Amniotic stem cell (primary cell): ENCODE measurements at places on chromosomes 7 and 10.
A peak's percentile ranks its signal among the peaks of the same experiment; 100 is the strongest.

DNA sequence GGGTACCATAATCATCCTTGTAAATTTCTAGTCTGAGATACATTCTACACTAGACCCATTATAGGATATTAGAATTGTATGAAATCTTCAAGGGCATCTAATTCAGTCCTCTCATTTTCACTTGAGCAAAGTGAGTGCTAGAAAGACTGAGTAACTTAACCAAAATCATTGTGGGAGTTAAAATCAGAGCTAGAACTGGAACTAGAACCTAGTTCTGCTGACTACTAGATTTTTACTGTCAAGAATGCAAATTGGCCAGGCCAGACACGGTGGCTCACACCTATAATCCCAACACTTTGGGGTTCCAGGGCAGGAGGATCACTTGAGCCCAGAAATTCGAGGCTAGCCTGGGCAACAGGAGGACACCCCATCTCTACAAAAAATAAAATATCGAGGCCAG, 53.9 kb downstream of the ADD3 start:
- DNase-seq, result no peak

GRCh38 chr10:77189075-77189474, 448.5 kb downstream of the KCNMA1 start:
- no peak for DNase-seq

DNA sequence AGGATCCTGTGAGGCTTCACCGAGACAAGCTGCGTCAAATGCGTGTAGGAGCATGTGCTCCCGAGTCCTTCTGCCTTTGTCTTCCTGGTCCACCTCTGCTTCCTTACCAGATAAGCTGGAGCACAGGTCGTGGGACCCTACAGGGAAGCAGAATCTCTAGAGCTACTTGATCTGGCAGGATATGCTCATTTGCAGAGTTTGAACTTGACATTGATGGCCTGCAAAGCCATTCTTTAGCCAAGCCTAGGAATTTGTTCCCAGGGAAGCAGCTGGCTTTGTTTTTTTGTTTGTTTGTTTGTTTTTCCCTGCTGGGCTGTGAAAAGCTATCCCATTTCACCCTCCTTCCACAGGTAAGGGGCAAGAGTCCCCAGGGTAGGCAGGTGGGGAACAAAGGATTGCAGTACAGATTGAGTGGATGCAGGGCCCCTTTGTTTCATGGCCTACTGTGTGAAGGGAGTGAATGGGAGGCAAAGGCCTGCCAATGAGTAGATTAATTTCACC, 200.0 kb upstream of the BMPER start:
- no peak for DNase-seq

DNA sequence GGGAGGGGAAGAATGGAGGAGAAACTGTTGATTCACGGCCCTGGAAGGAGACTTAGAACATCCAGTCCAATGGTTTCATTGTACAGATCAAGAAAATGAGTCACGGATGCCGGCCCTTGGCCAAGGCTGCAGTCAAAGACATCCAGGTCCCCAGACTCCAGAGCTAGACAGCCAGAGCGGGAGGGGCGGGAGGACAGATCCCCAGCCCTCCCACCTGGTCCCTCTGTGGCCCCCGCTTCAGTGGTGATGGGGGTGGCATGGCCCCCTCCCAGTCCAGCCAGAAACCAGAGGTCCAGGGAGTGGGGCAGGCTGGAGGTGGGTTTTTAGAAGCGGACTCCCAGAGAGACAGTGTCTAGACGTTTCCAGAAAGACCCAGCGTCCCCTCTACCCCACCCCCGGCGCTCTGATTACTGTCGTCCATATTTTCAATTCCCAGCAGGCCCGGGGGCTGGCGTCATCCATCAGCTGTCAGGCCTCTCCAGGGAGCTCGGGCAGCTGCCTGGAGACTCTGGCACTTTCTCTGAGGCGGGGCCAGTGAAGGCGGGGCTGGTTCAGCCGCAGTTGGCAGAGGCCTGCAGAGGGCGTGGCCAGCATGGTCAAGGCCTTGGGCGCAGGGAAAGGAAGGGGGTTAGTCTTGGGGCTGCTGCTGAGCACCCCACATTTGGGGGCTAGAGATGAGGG, 8.0 kb upstream of the HSPB1 start:
- DNase-seq, result peak; percentile 87

- DNase-seq, result no peak
Observed at GRCh38 chr7:68828575-68828974, 769.7 kb upstream of the AUTS2 start.

DNA sequence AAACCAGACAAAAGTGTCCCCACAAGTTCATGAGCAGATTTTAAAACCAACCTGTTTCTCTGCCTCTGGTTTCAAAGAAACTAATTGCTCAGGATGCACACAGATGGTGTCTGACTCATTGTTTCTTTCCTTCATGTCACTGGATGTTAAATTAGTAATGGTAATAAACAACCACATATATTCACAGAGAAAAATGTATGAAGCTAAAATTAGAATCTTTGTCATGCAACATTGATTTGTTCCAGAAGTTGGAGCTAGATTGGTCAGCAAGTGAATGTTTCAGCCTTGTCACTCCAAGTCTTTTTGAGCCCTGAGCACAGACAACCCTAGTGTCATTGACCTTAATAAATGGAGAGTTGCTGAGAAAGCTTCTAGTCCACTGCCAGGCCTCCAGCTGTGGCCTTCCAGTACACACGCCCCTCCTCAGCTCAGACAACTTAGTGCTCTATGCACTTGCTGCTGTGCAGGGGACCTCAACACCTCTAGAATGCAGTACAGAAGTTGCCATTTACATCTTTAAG, 175.9 kb downstream of the CCDC71L start:
- DNase-seq, result peak; percentile 26

DNA sequence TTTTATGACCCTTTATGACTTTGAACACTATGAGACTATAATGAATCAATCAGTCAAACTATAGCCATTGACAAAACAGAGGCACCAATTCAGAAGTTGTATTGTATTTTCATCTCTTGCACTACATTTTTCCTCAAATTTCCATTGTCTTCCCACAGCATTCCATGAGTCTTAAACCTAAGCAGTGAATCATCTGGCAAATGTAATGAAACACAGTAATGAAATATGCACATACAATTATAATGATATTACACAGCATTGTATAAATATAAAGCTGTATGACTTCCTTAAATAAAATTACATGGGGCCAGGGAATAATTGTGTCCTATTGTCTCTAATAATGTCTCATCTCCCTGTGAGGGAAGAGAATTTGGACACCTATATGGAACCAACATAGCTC, 45.0 kb downstream of the VWDE start:
- no peak for DNase-seq

DNA sequence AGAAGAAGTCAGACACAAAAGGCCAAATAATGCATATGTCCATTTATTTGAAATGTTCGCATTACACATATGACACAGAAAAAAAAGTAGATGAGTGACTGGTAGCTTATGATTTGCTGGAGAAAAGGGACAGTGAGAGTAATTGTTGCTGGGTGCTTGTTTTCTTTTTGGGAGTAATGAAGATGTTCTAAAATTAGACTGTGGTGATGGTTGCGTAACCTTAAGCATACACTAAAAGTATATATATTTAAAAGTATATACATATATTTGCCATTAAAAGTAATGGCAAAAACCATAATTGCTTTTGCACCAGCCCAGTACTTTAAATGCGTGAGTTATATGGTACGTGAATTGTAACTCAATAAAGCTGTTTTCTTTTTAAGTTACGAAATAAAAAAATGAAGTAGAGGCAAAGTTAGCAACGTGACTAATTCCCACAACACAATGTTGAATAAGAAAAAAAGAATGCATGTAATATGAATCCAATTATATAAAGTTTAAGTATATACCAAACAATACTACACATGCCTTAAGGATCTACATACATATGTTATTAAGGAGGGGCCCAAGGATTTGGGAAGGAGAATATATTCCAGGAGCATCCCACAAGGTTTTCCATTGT, 360.4 kb upstream of the CELF2 start:
- DNase-seq, result no peak

DNA sequence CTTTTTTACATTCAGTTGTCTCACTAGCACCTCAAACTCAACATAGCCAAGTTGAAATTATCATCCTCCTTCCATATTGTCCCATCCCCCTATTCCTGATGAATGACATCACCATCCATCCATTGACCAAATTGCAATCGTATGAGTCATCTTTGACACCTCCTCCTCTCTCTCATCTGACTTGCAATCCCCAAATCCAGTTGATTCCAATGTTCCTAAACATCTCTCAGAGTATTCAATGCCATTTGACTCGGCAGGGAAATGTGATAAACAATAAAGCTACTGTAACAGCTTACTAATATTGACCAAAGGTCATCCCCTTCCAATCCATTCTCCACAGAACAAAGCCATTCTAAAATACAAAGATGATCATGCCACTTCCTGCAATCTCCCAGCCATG, 1047.8 kb downstream of the NRG3 start:
- DNase-seq, result no peak

DNA sequence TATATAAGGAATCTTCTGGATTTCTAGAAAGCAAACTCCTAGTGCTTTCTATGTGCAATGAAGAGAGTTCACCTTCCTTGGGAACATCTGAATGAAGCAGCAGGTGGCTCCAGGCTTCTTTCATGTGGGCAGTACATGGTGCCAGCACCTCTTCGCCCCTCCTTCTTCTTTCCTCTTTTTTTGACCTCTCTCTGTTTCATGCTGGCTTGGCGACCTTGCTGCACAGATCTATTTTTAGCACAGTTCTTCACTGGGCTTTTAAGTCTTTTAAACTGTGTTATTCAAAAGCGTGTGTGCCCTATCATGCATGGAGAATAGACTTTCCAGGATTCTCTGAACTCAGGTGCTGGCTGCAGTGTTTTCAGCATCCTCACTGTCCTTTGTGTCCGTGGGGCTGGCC, 400.3 kb upstream of the PRKCQ start:
- no peak for DNase-seq

- DNase-seq, result no peak
Observed at GRCh38 chr10:92366412-92367021, 75.5 kb downstream of the MARCHF5 start.

DNA sequence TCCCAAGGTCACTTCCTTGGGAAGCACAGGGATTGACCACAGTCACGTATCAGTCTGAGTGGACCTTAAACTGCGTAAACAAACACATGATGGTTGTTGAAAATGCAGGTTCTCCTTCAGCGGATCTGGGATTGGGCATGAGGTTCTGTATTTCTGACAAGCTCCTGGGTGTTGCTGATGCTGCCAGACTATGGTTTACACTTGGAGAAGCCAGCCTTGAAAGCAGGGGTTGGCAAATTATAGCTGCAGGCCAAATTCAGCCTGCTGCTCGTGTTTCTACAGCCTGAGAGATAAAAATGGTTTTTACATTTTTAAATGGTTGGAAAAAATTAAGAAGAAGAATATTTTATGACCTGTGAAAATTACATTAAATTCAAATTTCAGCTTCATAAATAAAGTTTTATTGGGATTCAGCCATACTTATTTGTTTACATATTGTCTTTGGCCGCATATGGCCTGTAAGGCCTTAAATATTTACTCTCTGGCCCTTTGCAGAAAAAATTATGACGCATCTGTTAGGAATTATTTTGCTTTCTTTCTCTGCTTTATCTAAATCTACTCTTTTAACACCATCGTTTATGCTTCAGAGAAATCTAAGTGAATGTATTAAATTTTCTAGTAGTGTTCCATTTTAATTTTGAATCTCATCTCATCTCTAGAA, 109.6 kb downstream of the SH2D4B start:
- no peak for DNase-seq

DNA sequence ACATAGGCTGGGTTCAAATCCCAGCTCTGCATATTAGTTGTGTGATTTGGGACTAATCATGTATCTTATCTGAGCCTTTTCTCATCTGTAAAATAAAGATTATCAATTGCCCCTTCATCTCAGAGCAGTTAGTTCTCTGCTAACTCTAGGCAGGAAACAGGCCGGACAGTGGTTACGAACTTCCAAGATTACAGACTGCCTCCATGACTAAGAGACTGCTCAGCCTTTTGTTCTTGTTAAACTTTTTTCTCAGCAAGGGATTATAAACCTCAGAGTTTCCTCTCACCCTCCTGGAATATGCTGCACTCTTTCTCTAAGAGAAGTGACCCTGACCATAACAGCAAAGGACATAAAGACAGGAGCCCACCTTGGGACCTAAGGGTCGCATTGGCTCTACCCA, 52.5 kb upstream of the NFKB2 start:
- no peak for DNase-seq

- DNase-seq, result peak; percentile 76
Observed at GRCh38 chr10:73772281-73773151, 9.3 kb upstream of the CHCHD1 start.

GRCh38 chr10:103731609-103732270, 123.6 kb downstream of the SH3PXD2A start:
- no peak for DNase-seq
